Forelimb muscle (tissue), 1 donor: ENCODE measurements at places on chromosomes 4 and X. TPM values are rescaled to one million over a fixed set of nuclear protein-coding genes. Genes with fewer than 3 reads are reported as not detected.

The ADH1A gene
- 0.54 TPM for polyA plus RNA-seq

DNA sequence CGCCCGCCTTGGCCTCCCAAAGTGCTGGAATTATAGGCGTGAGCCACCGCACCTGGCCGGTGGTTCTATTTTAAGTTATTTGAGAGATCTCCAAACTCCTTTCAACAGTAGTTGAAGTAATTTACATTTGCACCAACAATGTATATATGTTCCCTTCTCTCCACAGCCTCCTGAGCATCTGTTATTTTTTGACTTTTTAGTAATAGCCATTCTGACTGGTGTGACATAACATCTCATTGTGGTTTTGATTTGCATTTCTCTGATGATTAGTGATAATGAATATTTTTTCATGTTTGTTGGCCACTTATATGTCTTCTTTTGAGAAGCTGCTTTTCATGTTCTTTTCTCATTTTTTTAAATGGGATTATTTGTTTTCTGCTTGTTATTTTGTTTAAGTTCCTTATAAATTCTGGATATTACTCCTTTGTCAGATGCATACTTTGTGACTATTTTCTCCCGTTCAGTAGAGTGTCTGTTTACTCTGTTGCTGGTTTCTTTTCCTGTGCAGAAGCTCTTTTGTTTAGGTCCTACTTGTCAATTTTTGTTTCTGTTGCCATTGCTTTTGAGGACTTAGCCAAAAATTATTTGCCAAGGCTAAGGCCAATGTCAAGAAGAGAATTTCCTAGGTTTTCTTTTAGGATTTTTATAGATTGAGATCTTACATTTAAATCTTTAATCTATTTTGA is 213.2 kb downstream of the ARHGAP24 start:
- DNase-seq = no peak

The SCD5 gene
- polyA plus RNA-seq = 10.4 TPM

GRCh38 chrX:48086082-48086481 is 14.6 kb upstream of the ZNF630 start:
- no peak for DNase-seq

DNA sequence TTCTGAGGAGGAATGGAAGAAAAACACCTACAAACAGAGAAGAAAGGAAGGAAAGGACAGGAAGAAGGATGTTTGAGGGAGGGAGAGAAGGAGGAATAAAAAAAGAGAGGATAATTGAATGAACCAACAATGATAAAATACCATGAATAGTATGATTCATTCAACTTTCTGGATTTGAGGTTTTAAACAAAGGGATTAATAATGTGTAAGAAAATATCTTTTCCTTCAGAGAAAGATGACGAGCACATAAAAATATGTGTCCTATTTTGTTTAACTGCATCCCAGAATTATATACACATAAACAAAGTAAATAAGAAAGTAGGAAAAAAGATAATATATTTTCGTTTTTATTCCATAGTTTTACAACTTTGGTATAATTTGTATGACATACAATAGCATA is 1380.4 kb downstream of the STIM2 start:
- no peak for DNase-seq

DNA sequence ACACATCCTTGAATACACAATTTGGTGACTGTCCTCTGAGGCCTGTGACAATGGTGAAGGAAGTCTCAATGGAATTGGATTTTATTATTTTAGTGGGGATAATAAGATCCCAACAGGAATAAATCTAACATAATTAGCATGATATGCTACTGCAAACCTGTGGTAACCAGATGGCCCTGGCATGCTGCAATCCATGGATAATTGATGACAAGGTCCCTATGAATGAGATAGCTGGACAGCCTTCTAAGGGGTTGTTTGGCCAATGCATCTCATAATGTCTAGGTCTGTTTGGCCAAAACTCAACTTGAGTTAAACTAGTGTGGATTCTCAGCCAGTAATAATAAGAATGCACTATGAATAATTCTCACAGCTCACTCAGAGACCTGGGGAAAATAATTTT is 145.3 kb upstream of the GALNTL6 start:
- DNase-seq = no peak

The PCSK1N gene
- polyA plus RNA-seq = not detected

DNA sequence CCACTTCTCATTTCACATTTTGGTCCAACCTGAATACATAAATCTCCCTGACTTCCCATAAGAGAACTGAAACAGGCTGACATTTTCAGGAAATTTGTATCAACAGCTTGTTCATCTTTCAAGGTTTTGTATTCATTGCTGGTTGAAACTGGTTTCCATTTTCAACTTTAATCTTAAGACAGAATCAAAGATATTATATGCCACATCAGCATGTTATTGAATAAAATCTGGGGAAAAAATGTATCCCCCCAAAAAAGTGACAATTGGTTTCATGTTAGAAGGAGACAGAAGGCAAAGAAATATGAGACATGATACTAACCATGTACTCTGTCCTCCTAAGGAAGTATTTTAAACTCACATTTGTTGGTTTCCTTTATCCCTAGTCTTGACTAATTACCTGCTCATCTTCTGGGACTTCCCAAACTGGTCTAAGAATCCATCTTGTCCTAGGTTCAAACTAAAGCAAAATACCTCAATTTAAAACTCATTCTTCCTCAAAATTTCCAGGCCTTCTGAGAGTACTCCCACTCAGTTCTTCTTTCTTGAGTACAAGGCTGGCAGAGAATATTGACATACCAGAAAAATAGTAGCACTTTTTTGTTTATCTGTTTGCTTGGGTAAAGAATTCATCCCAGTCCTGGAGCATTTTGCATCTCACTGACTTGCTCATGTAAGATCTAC is 3.1 kb upstream of the ANTXR2 start:
- DNase-seq = no peak

GRCh38 chr4:77100234-77100633 is 24.4 kb upstream of the CCNI start:
- no peak for DNase-seq

The SPATA18 gene
- 1.9 TPM for polyA plus RNA-seq

- DNase-seq = no peak
Observed at GRCh38 chr4:107970063-107970798, 19.5 kb upstream of the HADH start.

DNA sequence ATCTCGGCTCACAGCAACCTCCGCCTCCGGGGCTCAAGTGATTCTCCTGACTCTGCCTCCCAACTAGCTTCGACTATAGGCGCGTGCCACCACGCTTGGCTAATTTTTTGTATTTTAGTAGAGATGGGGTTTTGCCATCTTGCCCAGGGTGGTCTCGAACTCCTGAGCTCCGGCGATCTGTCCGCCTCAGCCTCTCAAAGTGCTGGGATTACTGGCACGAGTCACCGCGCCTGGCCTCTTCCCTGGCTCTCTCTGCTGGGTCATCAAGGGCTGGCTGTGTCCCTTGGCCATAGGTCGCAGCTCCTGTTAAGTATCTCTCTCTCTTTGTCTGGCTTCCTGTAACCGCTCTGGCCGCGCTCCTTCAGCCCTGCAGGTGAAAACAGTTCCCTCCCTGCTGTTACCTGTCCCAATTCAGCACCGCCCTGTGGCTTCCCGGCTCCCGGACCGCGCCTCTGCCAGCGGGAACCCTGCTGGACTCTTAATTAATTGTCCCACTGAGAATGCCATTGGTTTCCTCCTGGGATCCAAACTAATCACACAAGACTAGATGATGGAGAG is 1.3 kb upstream of the RGS12 start:
- DNase-seq = no peak

- DNase-seq = no peak
Observed at GRCh38 chr4:24287096-24287495, 297.3 kb downstream of the DHX15 start.

DNA sequence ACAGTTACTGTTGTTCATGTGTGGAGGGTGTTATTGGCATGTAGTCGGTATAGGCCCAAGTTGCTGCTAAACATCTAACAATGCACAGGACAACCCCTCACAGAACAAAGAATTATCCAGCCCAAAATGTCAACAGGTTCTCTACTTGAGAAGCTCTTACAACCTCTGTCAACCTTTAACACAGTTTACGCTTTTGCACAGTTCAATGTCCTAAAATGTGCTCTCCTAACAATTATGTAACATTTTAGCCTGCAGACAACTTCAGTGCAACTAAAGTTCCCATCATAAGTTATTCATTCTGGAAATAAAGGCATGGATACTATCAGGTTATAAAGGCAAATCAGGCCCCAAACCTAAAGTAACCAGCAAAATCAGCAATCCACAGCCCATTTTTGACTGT is 66.2 kb downstream of the ASB9 start:
- no peak for DNase-seq

GRCh38 chrX:81662381-81662780 is 460.5 kb downstream of the SH3BGRL start:
- DNase-seq = no peak

DNA sequence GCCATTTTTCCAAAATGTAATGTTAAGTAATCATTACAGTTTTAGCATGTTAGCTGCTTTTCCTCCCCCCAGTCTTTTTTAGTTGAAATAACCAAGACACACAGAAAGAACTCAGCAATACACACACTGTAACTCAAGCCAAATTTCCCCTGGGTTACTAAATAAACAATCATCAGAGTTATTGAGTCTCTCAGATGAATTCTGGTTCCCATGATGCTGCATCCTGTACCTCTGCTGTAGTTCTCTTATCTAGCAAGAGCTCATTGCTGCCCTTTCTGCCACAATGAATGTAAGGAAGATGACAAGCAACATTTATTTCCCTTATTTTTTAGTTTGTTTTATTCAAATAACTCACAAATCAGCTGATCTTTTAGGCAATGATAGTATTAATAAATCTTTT is 185.1 kb downstream of the ARHGAP6 start:
- no peak for DNase-seq

GRCh38 chr4:8144359-8144758 is 14.3 kb downstream of the ABLIM2 start:
- DNase-seq = no peak

- DNase-seq = no peak
Observed at GRCh38 chrX:103100484-103100883, 7.5 kb upstream of the NXF3 start.

The MGARP gene
- 0.28 TPM for polyA plus RNA-seq

The FAM149A gene
- polyA plus RNA-seq = 5.8 TPM

DNA sequence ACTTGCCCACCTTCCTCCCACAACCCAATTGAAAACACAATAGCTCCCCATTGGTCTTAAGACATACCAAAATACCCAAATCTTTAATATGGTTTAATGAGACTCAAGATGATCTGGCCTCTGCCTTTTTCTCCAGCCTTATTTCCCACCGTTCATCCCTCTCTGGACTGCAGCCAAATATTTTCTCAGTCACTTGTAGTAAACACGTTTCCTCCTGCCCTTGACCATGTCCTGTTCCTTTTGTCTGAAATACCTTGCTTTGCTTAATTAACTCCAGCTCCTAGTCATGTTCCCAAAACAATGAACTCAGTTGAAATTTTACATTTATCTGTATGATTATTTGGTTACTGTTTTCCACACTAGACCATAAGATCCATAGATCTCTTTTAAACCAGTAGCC is 8.4 kb upstream of the NUP54 start:
- DNase-seq = no peak

The MID1 gene
- 22.2 TPM for polyA plus RNA-seq

DNA sequence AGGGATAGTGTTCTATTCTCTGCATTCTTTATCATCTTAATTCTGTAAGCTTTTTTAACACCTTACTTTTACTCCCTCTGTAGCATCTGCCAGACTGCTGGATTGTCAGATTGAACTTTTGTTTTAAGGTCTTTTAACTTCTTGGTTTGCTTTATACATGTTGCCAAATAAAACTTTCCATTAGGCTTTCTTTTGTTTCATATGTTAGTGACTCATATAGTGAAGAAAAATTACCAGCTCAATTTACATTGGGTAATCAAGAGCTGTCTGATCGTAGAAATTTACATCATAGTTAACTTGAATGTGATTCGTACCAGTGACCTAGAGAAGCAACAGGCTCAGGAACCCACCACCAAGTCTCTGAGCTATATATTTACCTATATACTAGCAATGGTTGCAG is 28.5 kb upstream of the KLHL4 start:
- no peak for DNase-seq

The KIF4A gene
- 5.5 TPM for polyA plus RNA-seq

The PRSS12 gene
- polyA plus RNA-seq = 8.9 TPM

DNA sequence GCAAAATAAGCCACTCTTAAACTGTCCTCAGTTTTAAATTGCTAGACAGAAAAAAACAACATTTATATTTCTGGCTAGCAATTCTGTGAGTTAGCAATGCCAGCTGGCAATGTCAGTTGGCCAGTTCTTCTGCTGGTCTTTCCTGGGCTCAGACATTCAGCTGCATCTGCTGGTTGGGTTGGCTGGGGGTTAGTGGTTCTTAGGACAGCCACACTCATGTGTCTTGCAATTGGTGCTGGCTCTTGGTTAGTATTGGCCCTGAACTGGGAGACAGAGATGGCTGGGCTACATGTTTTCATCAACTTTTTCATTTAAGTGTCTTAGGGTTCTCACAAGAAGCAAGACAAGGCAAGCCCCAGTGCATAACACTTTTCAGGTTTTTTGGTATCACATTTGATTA is 48.0 kb upstream of the PDLIM5 start:
- DNase-seq = no peak

DNA sequence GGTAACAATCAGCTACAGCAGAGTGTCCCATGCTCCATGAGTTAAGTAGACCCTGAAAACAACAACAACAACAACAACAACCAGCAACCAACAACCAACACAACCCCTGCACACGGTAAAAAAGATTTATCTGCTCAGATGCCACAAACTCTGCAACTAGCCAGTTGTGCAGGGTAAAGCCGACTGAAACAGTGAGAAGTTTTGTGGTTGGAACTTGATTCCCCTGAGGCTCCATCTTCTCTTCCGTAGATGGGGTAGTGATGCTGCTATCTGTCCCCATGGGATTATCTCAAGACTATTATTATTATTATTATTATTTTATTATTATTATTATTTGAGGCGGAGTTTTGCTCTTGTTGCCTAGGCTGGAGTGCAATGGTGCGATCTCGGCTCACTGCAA is 50.6 kb upstream of the RAPGEF2 start:
- DNase-seq = no peak

- no peak for DNase-seq
Observed at GRCh38 chr4:79210636-79211049, 115.2 kb downstream of the NAA11 start.

The SHROOM2 gene
- polyA plus RNA-seq = 1.7 TPM

- DNase-seq = no peak
Observed at GRCh38 chr4:55553441-55554201, 6.9 kb upstream of the CLOCK start.

- DNase-seq = no peak
Observed at GRCh38 chr4:80420638-80421037, 85.1 kb downstream of the CFAP299 start.

- DNase-seq = no peak
Observed at GRCh38 chr4:173289353-173289727, 44.8 kb downstream of the HMGB2 start.

The SSX2 gene
- polyA plus RNA-seq = not detected
